ENCODE measurements at places on chromosomes 1 and 21. TPM values are rescaled to one million over a fixed set of nuclear protein-coding genes. Genes with fewer than 3 reads are reported as not detected.

GRCh38 chr1:18643154-18644012, 12.7 kb downstream of the PAX7 start:
- peak; percentile 44 for DNase-seq

DNA sequence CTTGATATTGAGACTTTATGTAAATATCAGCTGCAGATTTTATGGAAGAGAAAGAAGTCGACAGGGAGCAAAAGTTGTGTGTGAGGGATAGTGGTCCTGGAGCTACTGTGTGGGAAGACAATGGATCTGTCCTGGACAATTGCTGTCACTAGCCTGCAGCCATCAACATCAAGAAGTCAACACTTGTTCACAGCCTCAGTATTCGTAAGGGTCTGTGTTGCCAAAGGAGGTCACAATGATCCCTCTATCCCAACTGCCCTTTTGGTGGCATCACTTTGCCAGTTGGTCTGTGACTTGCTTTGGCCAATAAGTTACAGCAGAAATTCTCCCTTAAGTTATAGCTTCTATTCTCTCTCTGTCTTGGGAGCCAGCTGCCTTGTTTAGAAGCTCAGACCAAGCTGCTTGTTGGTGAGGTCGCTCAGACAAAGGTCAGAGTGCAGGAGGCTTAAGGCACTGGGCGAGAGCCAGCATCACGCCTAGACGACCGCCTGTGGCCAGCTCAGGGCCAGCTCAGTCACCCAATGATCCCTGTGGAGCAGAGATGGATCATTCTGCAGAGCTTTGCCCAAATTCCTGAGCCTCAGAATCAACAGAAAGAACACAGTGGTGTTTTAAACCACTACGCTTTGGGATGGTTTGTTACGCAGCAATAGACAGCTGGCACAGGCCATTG, 134.9 kb downstream of the RHOU start:
- DNase-seq: no peak

GRCh38 chr1:100184536-100184935, 6.5 kb upstream of the LRRC39 start:
- DNase-seq: peak; percentile 6

- no peak for DNase-seq
These were observed 1.4 kb downstream of the LDLRAP1 start for GRCh38 chr1:25544819-25545218.

DNA sequence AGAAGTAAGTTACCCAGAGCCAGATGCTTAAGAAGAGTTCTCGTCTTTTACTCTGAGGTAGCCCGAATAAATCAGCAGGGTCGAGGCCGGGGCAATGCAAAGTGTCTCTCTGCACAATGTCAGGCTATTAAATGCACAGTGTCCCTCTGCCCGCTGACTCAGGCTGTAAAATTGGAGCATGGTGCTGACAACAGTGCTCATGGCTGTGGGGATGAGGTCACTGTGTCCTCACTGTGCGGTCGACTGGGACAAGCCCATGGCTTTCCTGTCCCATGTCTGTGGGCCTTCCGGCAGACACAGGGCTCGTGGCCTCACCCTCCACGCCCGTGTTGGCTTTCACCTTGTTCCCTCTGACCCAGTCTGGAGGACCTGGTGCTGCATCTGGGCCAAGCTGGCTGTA, 14.6 kb upstream of the SLC2A1 start:
- no peak for DNase-seq

- DNase-seq: no peak
These were observed 41.1 kb upstream of the RPL11 start for GRCh38 chr1:23650344-23650990.

DNA sequence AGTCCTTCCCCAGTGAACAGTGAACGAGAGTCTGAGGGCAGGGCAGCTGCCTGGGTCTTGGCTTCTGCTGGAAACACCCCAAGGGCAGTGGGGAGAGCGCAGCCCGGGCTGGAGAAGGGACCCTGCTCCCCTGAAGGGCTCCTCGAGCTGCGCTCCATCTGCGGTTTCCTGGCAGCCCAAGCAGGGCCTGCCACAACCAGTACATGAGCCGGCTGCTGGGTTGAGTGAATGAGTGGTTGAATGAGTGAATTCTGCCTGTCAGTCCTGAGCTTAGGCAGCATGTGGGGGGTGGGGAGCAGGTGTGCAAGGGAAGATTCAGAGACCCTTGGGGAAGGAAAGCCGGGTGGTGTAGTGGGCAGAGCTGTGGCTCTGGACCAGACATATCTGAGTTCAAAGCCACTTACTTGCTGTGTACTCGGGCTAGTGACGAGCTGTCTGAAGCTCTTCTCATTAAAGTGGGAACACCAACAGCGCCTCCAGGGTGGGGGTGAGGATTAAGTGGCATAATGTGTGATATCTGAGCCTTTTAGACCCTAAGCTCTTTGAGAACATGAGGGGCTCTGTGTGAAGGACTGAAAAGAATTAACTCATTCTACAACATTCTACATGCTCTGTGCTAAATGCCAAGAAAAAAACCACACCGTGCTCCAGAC, 3.7 kb downstream of the OPRD1 start:
- no peak for DNase-seq

DNA sequence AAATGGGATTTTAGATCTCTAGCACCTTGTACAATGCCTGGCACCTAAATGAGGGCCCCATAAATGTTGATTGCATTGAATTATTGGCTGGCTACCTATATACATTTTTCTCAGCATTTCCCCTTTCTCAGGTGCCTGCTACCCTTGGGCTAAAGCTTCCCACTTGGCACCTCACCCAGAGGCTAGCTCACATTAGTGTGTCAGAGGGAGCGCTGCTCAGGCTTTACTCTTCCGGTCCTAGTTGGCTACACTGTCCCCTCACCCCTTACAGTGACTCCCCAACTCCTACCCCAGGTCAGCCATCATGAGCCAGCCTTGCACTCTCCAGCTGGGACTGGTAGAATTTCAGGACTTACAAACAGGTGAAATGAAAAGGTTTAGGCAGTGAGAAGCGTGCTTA, 9.5 kb downstream of the TRAF5 start:
- DNase-seq: no peak

DNA sequence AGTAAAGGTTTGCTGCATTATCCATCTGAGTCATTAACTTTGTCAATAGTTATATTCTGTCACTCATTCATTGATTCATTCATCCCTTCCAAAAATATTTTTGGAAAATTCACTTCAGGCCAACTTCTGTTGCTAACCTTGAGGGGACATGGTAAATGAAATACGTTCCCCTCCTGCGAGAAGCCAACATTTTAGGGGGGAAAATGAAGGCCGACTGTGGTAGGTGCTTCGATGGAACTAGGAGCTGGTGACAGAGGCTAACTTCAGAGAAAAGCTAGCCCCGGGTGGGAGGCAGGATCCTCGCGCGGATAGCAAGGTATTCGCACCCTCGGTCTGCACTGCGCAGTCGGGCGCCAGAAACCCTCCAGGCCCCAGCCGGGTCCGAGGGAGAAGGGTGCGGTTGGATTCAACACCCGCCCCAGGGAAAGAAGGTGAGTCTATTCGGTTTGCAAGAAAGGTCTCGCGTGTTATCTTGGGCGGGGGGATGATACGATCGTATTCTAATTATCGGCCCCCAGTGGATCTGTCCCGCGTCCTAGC, 646 bp upstream of the RRP15 start:
- DNase-seq: no peak

- DNase-seq: peak; percentile 75
These were observed 1.2 kb downstream of the TUT4 start for GRCh38 chr1:52551507-52552235.

SPRR5 gene
- not detected for total RNA-seq

FAM151A gene
- not detected for total RNA-seq

ELF3 gene
- total RNA-seq: 0.25 TPM

KIF2C gene
- 95.0 TPM for total RNA-seq

MAP3K7CL gene
- total RNA-seq: 3.2 TPM

Data from activated CD8-positive, alpha-beta T cell treated with anti-CD3 and anti-CD28 coated beads for 36 hours (primary cell).